Tibial nerve (tissue), 4 donors: ENCODE measurements at places on chromosomes 2 and 18.

DNA sequence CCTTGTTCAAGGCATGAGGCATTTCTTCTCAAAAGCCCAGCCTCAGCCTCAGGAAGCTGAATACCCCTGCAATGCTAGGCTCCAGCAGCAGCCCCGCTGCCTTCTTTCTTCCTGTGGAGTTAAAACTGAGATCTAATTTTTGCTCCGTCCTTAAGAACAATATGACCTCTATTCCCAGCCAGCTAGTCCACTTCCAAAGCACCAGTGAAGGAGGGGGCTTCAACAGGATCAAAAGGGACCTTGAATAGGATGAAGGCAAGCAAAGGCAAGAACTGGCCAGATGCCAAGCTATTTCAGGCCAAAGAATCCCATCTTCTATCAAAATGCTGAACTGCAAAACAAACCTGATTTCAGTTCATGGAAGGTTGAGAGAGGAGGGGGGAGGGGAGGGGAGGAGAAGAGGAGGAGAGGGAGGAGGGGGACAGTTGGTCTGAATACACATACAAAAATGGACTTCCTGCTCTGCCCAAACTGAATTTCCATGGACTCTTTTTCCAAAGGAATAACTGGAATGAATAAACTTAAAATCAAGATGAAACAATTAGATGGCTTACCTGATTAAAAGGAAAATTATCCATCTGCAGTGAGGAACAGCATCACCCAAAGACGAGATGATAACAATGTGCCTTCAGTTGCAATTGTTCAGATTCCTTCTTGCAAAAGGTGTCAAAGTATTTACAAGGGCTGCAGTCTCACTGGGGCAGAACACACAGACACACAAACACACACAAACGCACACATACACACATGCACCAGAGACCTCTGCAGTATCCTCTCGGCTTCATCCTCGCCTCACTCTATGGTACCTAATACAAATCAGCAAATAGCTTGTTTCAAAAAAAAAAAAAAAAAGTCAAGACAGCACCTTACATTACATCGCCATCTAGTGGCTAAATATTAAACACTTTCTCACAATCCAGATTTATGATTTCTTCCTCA is at the start of gene SCN1A:
Gene SCN1A, minus strand, starts transcription at position 804 of the 939 bp plus-strand sequence. CDS start 54,399 bp downstream, outside the sequence.
- no peaks in the 10 kb centered on the region for H3K36me3 ChIP-seq
- H3K27ac ChIP-seq, result no peak within 1 kb of the TSS
- DNase-seq, result peak; percentile 18
- no peaks in the 10 kb centered on the region for H3K27me3 ChIP-seq
- H3K4me1 ChIP-seq, result peaks cover 7% of the 10 kb centered on the region

GRCh38 chr2:98565286-98565860 is 42.9 kb downstream of the COA5 start:
- DNase-seq, result no peak
- no peaks in the 10 kb centered on the region for H3K27me3 ChIP-seq
- no peak overlapping the region for H3K4me3 ChIP-seq
- H3K27ac ChIP-seq, result no peak overlapping the region
- no peaks in the 10 kb centered on the region for H3K36me3 ChIP-seq

DNA sequence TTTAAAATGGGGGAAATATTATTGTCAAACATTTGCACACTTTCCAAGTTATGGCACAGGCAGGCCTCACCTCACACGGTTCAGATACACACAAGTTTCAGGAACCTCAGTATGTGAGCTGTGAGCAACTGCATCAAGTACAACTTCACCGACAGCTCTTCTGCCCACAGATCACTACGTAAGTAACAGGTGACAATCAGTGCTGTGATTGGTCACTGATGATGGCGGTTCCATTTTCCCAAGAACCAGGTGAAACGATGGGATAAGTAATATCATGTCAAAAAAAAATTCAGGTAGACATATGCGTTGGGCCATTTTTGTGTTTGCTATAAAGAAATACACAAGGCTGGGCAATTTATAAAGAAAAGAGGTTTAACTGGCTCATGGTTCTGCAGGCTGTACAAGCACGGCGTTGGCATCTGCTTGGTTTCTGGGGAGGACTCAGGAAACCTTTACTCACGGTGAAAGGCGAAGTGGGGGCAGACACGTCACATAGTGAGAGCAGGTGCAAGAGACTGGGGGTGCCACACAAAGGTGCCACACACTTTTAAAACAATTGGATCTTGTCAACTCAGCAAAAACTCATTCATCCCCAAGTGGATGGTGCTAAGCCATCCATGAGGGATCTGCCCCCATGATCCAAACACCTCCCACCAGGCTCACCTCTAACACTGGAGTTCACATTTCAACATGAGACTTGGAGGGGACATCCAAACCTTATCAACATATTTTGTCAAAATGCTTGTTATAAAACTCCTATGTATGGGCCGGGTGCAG is 57.9 kb downstream of the LPIN2 start:
- peaks cover 49% of the 10 kb centered on the region for H3K36me3 ChIP-seq
- no peak overlapping the region for H3K27ac ChIP-seq
- H3K4me1 ChIP-seq, result peaks cover 8% of the 10 kb centered on the region
- H3K4me3 ChIP-seq, result no peak overlapping the region
- no peaks in the 10 kb centered on the region for H3K27me3 ChIP-seq

GRCh38 chr2:152370783-152371182 is 35.8 kb downstream of the FMNL2 start:
- H3K4me3 ChIP-seq, result no peak overlapping the region
- H3K36me3 ChIP-seq, result no peaks in the 10 kb centered on the region
- no peaks in the 10 kb centered on the region for H3K27me3 ChIP-seq
- H3K4me1 ChIP-seq, result peaks cover 76% of the 10 kb centered on the region

GRCh38 chr18:52220062-52220591 is 119.9 kb upstream of the DCC start:
- H3K27me3 ChIP-seq, result no peaks in the 10 kb centered on the region
- DNase-seq, result no peak
- no peak overlapping the region for H3K27ac ChIP-seq
- H3K4me3 ChIP-seq, result no peak overlapping the region
- H3K36me3 ChIP-seq, result no peaks in the 10 kb centered on the region

DNA sequence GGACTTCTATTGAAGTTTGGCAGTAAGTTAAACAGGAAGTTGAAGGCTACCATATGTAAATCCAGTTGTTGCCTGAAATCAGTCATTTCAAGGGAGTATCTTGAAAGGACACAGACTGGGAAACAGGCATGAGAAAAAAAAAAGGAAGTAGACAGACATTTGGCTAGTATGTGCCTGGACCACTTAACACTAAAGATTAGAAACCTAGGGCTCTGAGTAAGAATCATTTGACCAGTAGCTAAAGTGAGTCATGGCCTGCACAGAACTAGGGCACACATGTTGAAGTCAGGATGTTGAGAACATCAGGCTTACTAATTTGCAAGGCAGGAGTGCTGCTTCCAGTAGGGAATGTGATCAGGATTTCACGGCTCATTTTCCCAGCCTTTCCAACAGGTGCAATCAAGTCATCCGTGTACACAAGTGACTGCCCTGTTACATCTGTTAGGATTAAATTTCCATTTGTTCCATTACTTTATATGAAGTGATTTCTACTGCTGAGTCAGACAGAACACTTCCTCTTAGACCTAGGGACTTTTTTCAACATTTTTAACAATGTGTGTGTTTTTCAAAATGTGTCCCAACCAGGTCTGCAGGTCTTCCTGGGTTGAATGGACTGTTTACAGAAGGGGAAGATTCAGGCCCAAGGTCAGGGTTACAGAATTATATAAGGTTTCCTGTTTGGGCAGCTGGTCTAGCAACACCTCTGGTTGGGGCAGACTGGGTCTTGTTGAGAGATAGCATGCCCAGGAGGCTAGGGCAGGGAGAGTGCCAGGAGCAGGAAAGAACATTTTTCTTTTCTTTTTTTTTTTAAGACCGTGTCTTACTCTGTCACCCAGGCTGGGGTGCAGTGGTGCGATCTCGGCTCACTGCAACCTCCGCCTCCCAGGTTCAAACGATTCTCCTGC is 145.6 kb downstream of the TGIF1 start:
- no peaks in the 10 kb centered on the region for H3K27me3 ChIP-seq
- H3K4me1 ChIP-seq, result peaks cover 40% of the 10 kb centered on the region
- peak overlapping the region; percentile 99 for H3K27ac ChIP-seq
- peak overlapping the region; percentile 58 for H3K4me3 ChIP-seq

GRCh38 chr2:8169443-8169842 is 512.4 kb upstream of the ID2 start:
- H3K4me1 ChIP-seq, result no peaks in the 10 kb centered on the region
- H3K36me3 ChIP-seq, result no peaks in the 10 kb centered on the region
- H3K27ac ChIP-seq, result no peak overlapping the region
- DNase-seq, result no peak
- no peak overlapping the region for H3K4me3 ChIP-seq

GRCh38 chr2:121235542-121235941 is 49.5 kb downstream of the TFCP2L1 start:
- no peaks in the 10 kb centered on the region for H3K4me1 ChIP-seq
- H3K36me3 ChIP-seq, result no peaks in the 10 kb centered on the region
- no peak overlapping the region for H3K27ac ChIP-seq
- H3K27me3 ChIP-seq, result no peaks in the 10 kb centered on the region
- no peak overlapping the region for H3K4me3 ChIP-seq

GRCh38 chr2:26946841-26947784 is 23.3 kb upstream of the MAPRE3 start:
- H3K27ac ChIP-seq, result no peak overlapping the region
- no peaks in the 10 kb centered on the region for H3K36me3 ChIP-seq
- H3K4me3 ChIP-seq, result no peak overlapping the region
- no peak for DNase-seq
- no peaks in the 10 kb centered on the region for H3K4me1 ChIP-seq

GRCh38 chr2:50111067-50111466 is 920.9 kb downstream of the NRXN1 start:
- DNase-seq, result no peak
- H3K36me3 ChIP-seq, result no peaks in the 10 kb centered on the region
- H3K4me1 ChIP-seq, result no peaks in the 10 kb centered on the region
- no peak overlapping the region for H3K4me3 ChIP-seq

- no peaks in the 10 kb centered on the region for H3K36me3 ChIP-seq
- H3K4me3 ChIP-seq, result no peak overlapping the region
- no peak overlapping the region for H3K27ac ChIP-seq
- H3K4me1 ChIP-seq, result no peaks in the 10 kb centered on the region
- no peaks in the 10 kb centered on the region for H3K27me3 ChIP-seq
- no peak for DNase-seq
Observed at GRCh38 chr2:197952540-197953202, 148.3 kb downstream of the PLCL1 start.

GRCh38 chr2:105786231-105787230 is 41.8 kb downstream of the NCK2 start:
- no peaks in the 10 kb centered on the region for H3K4me1 ChIP-seq
- no peaks in the 10 kb centered on the region for H3K36me3 ChIP-seq
- no peak overlapping the region for H3K4me3 ChIP-seq
- DNase-seq, result no peak

- no peak overlapping the region for H3K27ac ChIP-seq
- H3K4me3 ChIP-seq, result no peak overlapping the region
- H3K36me3 ChIP-seq, result no peaks in the 10 kb centered on the region
Observed at GRCh38 chr18:27762054-27762453, 414.9 kb downstream of the CDH2 start.

DNA sequence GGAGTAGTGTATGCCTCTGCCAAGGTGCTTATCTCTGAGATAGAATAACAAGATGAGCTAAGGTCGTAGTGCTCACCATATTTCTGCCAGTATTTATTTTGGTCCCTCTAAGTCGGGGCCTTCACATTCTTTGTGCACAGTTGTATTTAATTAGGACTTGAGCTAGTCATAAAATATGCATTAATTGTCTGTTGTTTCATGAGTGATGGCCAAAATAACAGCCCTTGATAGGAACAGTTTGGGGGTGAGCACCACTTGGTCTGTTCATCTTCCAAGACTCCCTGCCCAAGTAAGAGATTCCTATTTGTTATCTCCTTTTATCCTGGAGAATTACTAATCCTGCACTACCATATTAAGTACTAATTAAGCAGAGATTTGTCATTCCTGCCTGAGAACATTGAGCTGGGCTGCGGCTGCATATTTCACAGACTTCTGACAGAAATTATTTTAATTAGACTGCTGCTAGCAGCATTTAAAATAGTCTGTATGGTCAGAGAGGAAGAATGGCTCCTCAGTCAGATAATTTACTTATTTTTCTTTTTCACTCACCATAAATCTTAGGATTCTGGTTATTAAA is 435.1 kb downstream of the MTX2 start:
- peaks cover under 1% of the 10 kb centered on the region for H3K4me1 ChIP-seq
- no peak for DNase-seq
- H3K27me3 ChIP-seq, result no peaks in the 10 kb centered on the region
- H3K27ac ChIP-seq, result no peak overlapping the region
- H3K36me3 ChIP-seq, result no peaks in the 10 kb centered on the region

- no peaks in the 10 kb centered on the region for H3K4me1 ChIP-seq
- H3K36me3 ChIP-seq, result peaks cover 24% of the 10 kb centered on the region
- DNase-seq, result no peak
- no peaks in the 10 kb centered on the region for H3K27me3 ChIP-seq
Observed at GRCh38 chr18:49241852-49242251, 218.6 kb downstream of the DYM start.

DNA sequence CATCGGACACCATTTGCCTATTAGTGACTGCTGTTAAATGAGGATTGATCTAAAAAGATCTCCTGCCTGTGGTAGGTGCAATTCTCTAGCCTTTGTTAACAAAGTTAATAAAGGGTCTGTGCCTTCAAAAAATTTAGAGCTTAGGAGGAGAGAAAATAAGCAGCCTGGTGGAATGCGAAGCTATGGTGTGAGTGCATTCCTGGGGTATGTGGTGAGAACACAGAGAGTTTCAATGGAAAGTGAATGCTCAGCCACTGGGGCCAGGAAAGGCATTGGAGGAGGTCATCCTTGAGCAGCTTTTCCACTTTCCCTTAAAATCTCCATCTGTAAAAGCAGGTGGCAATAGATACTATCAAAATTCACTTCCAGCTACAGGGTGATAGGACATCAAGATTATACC is 331.2 kb upstream of the LRATD1 start:
- no peaks in the 10 kb centered on the region for H3K4me1 ChIP-seq
- no peak overlapping the region for H3K27ac ChIP-seq
- H3K4me3 ChIP-seq, result no peak overlapping the region
- H3K27me3 ChIP-seq, result no peaks in the 10 kb centered on the region
- no peak for DNase-seq

DNA sequence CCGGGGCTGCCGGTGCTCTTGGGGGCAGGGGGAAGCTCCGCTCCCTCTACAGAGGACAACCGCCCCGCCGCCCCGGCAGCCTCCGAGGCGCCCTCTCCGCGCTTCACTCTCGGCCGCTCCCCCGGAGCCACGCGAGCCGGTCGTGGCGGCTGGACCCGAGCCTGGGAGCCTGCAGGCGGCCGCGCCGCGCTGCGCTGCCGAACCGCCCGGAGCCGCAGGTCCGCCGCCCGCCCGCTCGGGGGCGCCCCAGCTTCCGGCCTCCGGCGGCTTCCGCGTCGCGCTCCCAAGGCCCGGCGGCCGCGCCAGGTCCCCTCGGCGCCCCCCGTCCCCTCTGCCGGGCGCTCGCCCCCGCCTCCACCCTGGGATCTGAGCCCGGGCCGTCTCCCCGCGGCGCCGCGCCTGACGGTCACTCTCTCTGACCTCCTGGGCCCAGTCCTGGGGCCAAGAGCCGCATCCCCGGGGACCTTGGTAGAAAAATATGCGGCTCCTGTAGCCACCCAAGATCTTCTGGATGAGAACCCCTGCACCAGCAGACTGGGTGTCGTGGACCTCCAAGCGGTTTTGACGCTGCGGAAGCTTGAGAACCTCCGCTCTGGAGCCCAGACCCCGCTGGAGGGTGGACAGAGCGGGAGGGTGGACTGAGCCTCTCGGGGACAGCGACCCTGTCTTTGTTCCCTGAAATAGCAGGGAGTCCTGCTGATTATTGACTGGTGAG is 44.3 kb downstream of the SERTAD2 start:
- no peaks in the 10 kb centered on the region for H3K36me3 ChIP-seq
- H3K27me3 ChIP-seq, result no peaks in the 10 kb centered on the region
- peak overlapping the region; percentile 62 for H3K4me3 ChIP-seq

GRCh38 chr2:64858541-64859311 is 130.5 kb upstream of the SLC1A4 start:
- H3K27ac ChIP-seq, result peak overlapping the region; percentile 93
- no peak for DNase-seq
- H3K27me3 ChIP-seq, result no peaks in the 10 kb centered on the region
- no peaks in the 10 kb centered on the region for H3K36me3 ChIP-seq
- H3K4me1 ChIP-seq, result peaks cover 35% of the 10 kb centered on the region
- peak overlapping the region; percentile 62 for H3K4me3 ChIP-seq
